ENCODE measurements at places on chromosomes 5 and 9. TPM values are rescaled to one million over a fixed set of nuclear protein-coding genes. Genes with fewer than 3 reads are reported as not detected.

Gene PCDHGA11
- total RNA-seq, result not detected

Gene OR13C4
- total RNA-seq, result not detected

Gene CNTLN
- 11.3 TPM for total RNA-seq

Gene CD72
- 0.05 TPM for total RNA-seq

Gene GOLM1
- 66.3 TPM for total RNA-seq

Gene SLC23A1
- total RNA-seq, result not detected

Gene PCDHGC3
- 88.4 TPM for total RNA-seq

Gene UBAC1
- 49.6 TPM for total RNA-seq

Gene IL4
- not detected for total RNA-seq

Gene CBY3
- total RNA-seq, result not detected

Gene PCDHB13
- 0.39 TPM for total RNA-seq

All from M059J (cell line).